ENCODE measurements at places on chromosomes 2 and 18.

DNA sequence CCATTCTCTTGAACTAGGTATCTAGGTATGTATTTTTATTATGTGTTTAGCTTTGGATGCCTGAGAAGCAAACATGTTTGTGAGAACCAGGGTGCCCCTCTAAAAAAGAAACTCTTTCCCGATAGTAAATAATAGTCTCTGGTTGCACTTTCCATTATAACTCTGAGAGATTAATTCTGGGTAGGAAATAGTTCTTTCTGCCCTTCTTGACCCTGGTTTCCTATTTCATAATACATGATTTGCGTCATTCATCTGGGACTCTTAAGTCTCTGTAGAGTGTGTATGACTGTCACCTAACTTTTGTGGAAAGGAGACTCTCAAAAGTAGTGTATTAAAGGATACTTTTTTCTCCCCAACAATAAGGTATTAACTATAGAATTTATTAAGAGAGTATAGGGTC lies 31.5 kb downstream of the ACSL3 start:
- no peak for DNase-seq

- no peak for DNase-seq
These were observed 25.4 kb upstream of the GLI2 start for GRCh38 chr2:120710256-120710655.

DNA sequence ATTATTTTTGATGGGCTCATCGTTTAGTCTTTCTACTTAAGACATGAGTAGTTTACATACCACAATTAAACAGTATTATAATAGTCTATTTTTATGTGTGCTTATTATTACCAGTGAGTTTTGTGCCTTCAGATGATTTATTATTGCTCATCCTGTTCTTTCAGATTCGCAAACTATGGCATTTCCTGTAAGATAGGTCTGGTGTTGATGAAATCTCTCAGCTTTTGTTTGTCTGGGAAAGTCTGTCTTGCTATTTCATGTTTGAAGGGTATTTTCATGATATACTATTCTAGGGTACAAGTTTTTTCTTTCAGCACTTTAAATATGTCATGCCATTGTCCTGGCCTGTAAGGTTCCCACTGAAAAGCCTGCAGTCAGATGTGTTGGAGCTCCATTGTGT lies 101.3 kb downstream of the DNAH7 start:
- no peak for DNase-seq

DNA sequence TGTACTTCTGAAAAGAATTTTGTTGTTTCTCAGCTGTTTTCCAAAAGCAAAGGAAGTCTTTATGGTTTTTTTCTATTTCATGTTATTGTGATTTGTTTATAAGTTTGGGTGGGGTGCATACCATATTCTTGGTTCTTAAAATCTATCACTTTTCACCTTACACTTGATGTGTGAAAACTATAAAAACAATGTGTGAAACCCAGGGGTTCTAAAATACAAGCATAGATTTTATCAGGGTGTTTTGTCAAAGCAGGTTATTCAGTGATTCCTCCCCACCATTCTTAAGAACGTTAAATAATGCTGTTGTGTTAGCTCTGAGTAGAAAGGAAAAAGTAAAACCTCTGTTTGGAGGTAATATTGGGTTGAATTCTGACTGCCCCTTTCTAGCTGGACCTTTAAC lies 17.7 kb downstream of the RPE start:
- no peak for DNase-seq

DNA sequence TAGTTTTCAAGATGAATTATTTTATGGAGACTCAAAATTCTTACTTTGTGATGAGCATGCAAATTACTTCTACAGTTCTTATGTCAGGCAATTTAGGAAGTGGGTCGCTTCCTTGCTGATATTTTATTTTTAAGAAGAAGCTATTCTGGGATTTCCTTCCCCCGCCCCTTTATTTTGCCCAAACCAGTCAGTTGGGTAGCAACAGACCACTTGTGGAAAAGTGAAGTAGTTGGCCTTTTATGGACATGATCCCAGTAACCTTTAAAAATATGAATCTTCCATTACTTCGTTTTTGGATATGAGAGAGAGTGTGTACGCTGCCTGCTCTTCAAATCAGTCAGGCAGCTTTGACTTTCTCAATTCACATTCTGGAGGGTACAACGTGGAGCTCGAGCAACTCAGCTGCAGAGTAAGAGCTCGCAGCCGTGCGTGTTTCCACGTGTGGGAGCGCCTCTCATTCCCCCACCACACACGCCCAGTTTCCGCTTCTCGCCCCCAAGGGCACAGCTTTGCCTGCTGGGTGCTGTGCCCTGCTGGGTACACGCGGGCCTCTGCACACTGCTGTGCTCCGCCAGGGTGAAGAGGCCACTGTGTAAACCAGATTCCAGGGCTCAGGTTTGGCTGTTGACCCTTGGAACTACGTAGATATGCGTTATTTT lies 92.6 kb downstream of the ITGB1BP1 start:
- DNase-seq, result no peak

- no peak for DNase-seq
These were observed at the start of gene LAMA3 for GRCh38 chr18:23689031-23689615. Gene LAMA3 (plus strand): TSS chr18:23689453. CDS start chr18:23689684, 231 bp downstream.
